ENCODE measurements at places on chromosomes 7 and 10.

DNA sequence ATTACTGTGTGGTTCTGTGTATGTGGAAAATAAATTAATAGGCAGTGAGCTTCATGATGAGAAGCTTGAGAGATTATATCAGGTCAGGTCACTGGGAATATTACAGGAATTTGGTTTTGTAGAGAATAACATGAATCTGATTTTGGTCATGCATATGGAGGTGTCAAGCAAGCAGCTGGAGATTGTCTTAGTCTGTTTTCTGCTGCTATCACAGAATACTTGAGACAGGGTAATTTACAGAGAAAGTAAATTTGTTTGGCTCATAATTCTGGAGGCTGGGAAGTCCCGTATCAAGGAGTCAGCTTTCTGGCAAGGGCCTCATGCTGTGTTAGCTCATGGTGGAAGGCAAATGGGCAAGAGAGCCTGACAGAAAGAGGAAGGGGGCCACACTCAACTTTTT is 120.7 kb upstream of the FAM3C start:
- no peak for DNase-seq

DNA sequence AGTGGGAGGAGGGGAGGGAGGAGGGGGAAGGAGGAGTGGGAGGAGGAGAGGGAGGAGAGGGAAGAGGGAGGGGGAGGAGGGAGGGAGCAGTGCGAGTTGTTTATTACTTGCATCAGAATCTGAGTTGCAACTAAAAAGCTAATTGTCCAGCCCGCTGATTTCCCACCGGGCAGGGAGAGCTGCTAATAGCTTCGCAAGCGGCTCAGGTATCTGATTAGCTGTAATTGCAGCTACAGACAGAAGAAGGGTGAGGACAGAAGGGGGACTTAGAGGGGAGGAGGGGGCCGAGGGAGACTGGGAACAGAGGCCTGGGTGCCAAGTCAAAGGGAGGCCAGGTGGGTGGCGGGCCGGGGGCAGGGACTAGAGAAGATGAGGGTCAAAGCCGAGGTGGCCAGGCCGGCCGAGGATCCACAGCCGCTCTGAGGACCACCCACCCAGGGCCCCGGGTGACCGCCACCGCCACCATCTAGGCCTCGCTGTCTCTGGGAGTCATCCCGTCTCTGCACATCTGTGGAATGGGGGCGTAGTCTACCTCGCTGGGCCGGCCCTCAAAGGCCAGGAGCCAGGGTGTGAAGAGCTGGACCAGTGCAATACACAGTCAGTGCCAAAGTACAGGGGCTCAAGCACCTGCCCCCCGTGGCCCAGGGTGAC is 54.2 kb downstream of the MICALL2 start:
- DNase-seq = no peak

- DNase-seq = no peak
Measured at GRCh38 chr7:14551310-14551709, 351.2 kb downstream of the DGKB start.

- no peak for DNase-seq
Measured at GRCh38 chr10:13397052-13397451, 49.0 kb upstream of the SEPHS1 start.

- DNase-seq = no peak
Measured at GRCh38 chr7:136131304-136131630, 154.1 kb upstream of the MTPN start.

DNA sequence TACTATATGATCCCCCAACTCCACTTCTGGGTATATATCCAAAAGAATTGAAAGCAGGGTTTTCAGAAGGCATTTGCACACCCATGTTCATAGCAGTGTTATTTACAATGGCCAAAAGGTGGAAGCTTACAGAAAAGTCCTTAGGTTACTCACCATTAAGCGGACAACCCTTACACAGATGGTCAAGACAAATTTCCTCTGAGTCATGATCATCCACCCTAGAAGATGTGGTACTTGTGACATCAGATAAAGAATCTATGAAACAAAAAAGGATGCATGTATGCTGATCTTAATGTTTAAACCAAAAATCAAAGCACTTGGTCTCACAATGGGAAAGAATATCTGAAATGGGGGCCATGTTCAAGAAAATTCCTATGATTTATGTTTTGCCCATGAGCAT is 31.1 kb downstream of the ZC3HAV1 start:
- peak; percentile 20 for DNase-seq

- DNase-seq = no peak
Measured at GRCh38 chr7:36972140-36972518, 247.8 kb upstream of the AOAH start.

GRCh38 chr7:90311175-90311574 is 9.9 kb downstream of the FAM237B start:
- no peak for DNase-seq

All from non-pigmented ciliary epithelial cell (primary cell).